ENCODE measurements at places on chromosomes 16 and 17.

- no peak for DNase-seq
Measured at GRCh38 chr17:69818467-69818866, 256.6 kb upstream of the KCNJ16 start.

DNA sequence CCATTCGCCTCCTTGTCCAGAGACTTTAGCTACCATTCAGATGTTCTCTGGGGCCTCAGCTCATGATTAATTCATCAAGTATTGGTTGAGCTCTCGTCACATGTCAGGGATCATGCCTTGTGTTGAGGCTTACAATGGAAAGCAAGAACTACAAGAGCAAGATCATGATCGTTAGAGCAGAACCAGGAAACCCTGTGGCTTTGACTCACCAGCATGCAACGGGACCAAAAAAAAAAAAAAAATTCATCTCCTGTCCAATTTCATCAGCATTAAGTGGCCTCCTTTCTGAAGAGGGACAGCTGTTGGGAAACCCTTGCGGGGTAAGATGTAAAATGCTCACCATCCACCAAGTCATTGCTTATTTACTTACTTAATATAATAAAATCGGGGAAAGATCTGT, 12.1 kb upstream of the USP10 start:
- peak; percentile 73 for DNase-seq

- DNase-seq = no peak
Measured at GRCh38 chr17:35778641-35779196, 16.7 kb downstream of the MMP28 start.

DNA sequence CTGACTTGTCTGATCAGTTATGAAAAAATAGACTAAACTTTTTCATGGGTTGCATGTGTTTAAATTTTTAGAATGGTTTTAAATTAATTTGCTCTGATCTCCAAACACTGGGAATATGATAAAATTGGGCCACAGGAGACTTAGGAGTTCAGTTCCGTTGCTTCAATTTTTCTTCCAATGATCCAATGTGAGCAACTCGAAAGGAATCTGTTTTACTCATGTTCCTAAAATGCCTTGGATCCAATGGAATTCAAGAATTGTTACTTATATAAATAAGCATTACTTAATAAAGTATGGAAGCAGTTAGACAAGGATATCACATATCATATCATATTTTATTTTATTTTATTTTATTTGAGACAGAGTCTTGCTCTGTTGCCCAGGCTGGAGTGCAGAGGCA, 56.0 kb upstream of the NACA2 start:
- peak; percentile 63 for DNase-seq

Measured in HS-27A (cell line).